ENCODE measurements at places on chromosomes 2 and 18.

DNA sequence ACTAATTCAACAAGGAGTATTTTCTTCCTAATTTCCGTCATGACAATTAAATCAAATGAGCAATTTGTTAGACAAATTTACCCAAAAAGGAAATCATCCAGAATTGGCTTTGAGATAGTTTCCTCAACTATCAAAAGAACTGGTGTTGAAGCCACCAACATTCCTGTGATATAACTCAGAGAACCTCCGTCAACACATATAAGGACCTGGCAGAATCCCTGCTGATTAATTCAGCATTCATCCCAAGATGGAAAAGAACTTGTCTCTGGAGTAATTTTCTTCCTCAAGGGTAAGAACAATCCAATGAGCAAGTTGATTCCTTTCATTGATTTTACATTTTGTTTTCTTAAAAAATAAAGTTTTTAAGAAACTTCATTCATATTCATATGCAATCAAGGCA lies 62.0 kb downstream of the MBD2 start:
- DNase-seq = peak; percentile 11

DNA sequence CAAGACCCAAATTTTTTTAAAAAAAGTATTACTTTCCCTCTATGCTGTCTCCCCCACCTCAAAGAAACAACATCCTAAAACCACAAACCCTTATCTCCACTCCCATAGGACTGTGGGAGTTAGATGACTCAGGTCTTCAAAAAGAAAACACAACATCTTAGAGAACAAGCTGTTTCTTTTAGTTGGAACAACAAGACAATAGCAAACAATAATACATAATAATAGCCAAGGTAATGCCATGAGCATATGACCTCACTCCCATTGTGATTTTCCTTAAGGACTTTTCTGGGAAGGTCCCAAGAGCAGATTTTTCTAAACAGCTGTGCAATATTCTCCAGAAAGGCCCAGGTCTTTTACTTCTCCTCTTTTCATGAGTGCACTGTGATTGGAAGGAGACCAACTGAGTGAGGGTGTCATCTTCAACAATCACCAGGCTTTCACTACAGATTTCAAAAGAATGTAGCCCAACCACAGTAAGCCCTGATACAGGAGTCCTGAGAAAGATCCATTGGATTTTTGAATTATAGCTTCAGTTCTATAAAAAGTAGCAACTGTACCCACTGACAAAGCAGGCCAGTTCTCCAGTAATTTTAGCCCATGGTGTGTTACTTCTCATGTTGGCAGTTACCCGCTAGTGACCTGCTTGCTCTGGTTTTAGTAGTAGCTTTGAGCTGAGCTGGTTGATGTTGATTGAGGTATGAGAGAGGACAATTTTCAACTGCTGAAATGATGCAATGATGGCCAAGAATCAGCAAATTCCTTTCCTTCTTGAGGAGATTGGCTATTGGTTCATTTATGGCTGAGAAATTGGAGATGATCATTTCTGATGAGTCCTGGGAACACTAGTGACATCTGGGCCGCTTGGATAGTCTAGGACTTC lies 144.5 kb upstream of the TCF4 start:
- no peak for DNase-seq

GRCh38 chr2:64593035-64593655 lies 60.6 kb downstream of the SERTAD2 start:
- DNase-seq = no peak

- no peak for DNase-seq
Measured at GRCh38 chr2:144443837-144444817, 75.8 kb downstream of the ZEB2 start.

DNA sequence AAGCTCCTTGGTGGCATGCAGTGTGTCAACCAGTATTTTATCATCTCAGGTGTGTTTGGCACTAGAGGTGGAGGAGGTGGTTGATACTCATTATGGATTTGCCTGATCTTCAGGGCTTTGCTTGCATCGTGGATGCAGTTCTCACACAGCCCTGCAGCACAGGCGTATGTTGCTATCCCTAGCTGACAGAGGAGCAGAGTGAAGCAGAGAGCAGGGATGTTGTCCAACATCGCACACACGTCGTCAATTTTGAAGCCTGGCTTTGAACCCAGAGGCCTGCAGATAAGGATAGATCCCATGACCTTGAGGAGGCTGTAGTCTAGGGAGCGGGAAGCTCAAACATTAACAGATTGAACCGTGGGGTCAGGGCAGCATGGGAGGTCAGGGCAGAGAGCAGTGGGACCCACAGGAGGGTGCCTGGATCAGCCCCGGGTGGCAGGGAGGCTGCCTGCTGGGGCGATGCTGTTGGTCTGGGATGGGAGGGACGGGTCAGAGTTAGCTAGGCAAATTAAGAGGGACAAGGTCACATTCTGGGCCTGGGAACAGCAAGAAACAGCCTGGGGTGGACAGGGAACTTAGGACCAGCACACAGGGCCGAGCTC lies 4.2 kb downstream of the RNF144A start:
- no peak for DNase-seq

DNA sequence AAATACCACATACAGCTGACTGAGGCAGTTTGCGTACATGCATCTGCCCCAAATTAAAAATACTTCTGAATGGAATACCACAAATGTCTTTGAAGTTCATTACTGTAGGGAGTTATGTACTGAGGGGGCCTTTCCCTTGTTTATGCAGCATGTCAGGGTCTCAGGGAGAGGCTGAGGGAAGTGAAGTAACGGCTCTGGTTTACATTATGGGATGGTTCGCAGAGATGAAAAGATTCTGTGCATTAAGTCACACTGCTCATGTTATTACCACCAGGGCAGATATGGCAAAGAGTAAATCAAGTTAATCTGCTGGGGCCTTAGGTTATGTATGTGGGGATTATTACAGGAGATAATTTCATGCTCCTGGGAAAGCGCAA lies 385.9 kb upstream of the RND3 start:
- DNase-seq = no peak

DNA sequence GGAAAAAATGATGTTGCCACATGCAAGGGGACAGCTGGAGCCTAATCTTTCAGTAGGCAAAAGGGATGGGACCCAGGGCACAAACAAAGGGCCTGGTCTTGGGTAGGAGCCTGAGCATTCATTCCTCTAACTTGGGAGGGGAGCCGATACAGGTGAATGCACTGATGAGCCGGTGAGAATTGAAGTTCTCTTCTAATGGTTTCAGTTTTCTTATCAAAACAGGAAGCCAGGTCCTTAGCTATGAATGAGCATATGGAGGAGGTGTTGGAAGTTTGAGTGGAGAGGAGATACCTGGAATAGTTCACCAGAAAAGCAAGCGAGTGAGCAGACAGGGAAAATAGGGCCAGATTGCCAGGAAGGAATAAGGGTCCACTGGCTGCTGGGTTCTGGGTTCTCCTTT lies 10.1 kb downstream of the DPP4 start:
- no peak for DNase-seq

- DNase-seq = no peak
Measured at GRCh38 chr2:69345434-69345833, 41.6 kb downstream of the GFPT1 start.

- DNase-seq = no peak
Measured at GRCh38 chr18:41326311-41326710, 628.7 kb upstream of the PIK3C3 start.

GRCh38 chr18:37456395-37456794 lies 109.2 kb downstream of the CELF4 start:
- DNase-seq = no peak

GRCh38 chr2:76193089-76193488 lies 482.4 kb upstream of the GCFC2 start:
- no peak for DNase-seq

DNA sequence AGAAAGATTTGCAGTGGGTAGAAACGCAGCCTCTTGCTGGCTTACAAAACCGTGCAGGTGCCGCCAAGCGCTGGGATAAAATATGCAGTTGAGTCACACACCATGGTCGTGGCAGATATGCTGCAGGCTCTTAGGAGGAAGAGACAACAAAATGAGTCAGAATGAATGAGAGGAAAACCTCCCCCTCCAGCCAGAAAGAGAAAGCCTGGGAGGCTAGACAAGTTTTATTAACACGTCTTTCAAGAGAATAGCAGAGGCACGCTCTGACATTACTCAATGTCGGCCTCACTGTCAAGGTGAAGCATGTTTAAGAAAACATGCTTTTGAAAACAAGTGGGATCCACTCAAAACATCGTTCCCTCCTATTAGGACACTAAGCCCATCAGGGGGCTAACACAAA lies 37.1 kb upstream of the ZCCHC2 start:
- DNase-seq = peak; percentile 48

GRCh38 chr2:235270956-235271355 lies 222.9 kb upstream of the AGAP1 start:
- DNase-seq = no peak

- no peak for DNase-seq
Measured at GRCh38 chr2:219210196-219210885, 3.8 kb downstream of the ZFAND2B start.

DNA sequence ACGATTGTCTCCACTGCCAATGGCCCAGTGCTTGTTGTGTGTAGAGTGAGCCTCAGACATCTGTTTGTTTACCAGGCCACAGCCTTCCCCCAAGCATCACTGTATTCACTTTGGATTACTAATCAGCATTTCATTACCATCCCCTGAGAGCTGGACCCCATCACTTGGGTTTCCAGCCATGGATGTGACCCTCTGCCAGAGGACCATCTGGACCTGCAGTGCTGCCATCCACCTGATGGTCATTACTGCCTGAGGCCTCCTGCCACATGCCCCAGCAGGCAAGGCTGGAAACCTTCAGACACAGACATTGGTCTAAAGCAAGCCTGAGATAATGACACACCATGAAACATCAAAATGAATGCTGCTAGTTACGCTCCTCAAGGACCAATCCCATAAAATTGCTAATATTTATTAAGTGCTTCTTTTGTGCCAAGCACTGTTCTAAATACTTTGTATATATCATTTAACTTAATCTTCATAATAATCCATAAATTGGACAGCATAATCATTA lies 2096.3 kb upstream of the CELF4 start:
- DNase-seq = no peak

DNA sequence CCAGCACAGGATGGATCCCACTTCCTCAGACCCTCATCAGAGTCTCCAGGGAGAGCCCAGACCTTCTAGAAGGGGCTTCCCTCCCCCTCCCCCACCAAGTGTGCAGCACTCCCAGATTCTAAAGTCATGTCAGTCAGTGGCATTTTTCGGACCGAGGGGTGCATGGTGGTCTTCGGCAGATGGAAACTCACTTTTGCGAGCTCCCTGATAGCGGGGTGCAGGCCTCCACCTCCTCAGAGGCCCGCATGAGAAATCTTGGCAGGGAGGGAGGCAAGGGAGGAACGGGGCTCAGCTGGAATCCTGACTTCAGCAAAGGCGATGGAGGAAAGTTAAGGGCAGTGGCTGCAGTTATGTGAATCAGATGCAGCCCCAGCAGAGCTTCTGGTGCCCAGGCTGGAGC lies 58.2 kb downstream of the LONRF2 start:
- no peak for DNase-seq

GRCh38 chr2:2762913-2763312 lies 431.8 kb upstream of the MYT1L start:
- DNase-seq = no peak

DNA sequence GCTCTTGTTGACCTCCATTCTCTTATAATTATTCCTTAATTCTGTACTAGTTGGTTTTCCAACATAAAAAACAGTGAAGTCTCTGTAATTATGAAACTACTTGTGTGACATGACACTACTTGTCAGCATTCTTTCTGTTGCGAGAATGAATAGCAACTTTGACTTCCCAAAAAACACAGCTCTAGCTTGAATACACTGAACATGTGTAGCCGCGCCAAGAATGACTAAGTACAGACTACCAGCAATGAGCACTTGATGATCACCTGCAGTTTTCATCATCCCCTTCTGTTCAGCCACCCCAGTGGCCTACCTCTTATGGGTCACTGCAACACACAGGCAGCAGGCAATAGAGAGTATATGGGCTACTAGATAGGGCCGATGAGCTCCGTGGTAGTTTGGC lies 229.3 kb downstream of the TGIF1 start:
- DNase-seq = no peak

DNA sequence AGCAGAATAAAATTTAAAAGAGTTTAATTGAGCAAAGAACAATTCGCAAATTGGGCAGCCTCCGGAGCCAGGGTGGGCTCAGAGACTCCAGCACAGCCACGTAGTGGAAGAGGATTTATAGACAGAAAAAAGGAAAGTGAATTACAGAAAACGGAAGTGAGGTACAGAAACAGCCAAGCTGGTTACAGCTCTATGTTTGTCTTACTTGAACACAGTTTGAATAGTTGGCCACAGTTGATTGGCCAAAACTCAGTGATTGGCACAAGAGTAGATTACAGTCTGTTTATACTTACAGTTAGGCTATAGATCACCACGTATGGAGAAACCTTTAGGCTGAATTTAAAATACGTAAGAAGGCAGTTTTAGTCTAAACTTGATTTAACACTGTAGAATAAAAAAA lies 78.8 kb upstream of the NEDD4L start:
- no peak for DNase-seq

DNA sequence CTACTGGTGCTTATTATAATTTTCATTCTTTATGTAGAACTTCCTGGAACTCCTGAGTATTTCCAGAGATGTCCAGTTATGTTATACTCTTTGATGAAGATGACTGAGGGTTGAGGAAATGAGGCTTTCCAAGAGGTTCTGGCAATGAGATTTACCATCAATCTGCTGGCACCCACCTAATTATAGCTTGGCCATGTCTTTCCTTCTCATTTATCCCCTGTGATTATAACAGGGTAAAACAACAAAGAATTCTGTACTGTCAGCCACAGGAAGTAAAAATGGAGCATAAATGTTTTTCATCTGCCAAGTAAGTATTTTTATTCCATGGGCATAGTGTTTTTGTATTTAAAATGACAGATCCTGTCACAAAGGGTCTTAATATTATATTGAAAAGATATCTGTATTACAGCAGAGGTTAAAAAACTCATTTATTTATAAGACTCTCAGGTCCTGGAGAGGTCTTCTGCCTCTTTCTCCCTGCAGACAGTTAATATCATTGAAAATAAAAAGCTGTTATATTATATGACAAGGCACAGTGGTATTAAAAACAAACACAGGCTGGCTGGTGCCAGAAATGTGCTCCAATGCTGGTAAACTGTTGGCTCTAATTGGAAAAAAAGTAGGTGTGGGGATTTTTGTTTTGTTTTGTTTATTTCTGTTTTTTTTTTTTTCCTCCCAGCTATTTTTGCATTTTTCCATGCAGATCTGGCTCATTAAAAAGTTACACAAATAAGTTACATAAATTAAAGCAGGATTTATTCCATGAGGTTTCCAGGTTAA lies 1764.1 kb upstream of the CELF4 start:
- DNase-seq = no peak

DNA sequence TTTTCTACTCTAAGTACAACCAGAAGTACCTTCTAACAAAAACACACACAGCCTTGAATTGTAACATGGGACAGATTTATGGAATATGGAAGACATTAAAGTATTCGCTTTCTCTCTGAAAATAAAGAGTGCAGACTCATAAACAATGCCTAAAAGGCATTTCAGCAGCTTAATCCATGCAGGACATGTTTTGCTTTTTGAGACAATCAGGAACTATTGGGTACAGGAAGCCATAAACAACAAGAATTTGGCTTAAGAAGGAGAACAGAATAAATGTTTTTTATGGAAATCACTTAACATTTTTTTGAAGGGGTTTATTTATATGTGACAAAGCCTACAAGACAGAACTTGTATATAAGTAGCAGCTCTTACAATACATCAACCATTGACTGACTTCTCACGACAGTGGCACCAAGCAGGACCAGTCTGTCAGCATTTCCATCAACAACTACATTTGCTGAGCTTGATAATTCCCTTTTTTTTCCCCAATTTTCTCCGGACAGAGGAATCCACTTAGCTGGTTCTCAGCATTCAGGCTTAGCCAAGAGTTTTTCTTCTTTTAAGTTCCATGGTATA lies 140.1 kb downstream of the EXOC6B start:
- DNase-seq = no peak

All from H54 (cell line).